AG10803 (cell line): ENCODE measurements at places on chromosomes 1 and 21.
A peak's percentile ranks its signal among the peaks of the same experiment; 100 is the strongest.

GRCh38 chr1:171715813-171716251 is 26.0 kb downstream of the VAMP4 start:
- DNase-seq = peak; percentile 33

DNA sequence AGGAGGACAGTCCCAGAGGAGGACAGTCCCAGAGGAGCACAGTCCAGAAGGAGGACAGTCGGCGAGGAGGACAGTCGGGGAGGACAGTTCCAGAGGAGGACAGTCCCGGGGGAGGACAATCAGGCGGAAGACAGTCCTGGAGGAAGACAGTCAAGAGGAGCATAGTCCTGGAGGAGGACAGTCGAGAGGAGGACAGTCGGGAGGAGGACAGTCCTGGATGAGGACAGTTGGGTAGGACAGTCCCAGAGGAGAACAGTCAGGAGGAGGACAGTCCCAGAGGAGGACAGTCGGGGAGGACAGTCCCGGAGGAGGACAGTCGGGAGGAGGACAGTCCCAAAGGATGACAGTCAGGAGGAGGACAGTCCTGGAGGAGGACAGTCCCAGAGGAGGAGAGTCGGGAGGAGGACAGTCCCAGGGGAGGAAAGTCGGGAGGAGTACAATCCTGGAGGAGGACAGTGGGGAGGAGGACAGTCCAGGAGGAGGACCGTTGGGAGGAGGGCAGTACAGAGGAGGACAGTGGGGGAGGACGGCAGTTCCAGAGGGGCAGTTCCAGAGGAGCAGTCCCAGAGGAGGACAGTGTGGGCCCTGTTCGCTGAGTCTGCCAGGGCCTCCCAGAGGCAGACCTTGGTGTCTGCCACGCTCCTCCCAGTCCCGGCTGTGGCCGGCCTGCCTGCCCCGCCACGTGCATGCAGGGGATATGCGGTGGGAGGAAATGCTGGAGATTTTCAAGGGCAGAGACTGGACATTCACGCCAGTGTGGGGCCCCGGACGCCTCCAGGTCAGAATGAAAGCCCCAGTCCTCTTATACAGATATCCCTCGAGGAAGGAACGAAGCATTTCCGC is 183.8 kb upstream of the ARHGEF16 start:
- no peak for DNase-seq

DNA sequence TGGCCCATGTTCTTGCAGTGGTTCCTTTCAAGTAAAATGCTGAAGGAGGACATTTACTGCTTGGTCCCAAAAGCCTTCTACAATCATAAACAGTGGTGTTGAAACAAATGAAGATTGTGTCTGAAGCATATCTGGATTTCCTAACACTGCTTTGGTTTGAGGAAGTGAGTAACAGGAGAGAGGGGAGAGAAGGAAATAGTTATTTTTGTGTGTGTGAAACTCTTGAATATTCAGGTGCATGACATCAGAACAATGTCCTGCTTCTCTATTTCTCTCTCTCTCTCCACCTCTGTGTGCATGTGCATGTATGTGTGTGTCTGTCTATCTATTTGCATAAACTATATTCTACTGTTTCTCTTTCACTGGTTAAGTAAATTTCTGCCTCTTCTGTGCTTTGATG is 61.4 kb upstream of the TNFSF18 start:
- no peak for DNase-seq

- peak; percentile 52 for DNase-seq
These were observed 21.9 kb upstream of the IVNS1ABP start for GRCh38 chr1:185338719-185339622.

DNA sequence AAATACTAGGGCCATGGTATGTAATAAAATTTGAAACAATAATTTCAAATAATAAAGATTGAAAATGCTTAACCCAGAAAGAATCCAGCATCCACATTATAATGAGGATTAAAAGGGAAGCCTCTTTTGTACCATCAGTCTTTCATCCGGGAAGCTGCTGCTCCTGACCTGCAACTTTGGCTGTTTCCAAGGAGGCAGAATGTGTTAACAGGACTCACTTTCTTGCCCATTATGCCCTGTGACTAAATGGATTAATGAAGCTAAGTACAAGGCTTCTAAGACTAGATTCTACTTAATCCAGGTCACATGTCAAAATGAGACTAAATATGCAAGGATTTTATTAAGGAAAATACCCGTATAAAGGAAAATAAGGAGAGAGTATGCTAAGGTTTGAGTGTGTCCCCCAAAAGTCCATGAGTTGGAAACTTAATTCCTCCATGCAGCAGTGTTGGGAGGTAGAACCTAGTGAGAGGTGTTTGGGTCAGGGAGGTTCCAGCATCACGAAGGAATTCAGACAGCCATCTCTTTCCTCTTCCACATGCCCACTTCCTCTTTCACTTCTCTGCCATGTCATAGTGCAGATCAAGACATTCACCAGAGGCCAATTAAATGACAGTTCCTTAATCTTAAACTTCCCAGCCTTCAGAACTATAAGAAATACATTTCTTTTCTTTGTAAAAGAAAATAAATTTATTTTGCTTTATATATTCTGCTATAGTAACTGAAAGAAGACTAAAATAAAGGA is 27.7 kb downstream of the FMO2 start:
- no peak for DNase-seq

- no peak for DNase-seq
These were observed 28.6 kb upstream of the C1orf185 start for GRCh38 chr1:51073456-51073855.
